ENCODE measurements at places on chromosomes 5 and 9. TPM values are rescaled to one million over a fixed set of nuclear protein-coding genes. Genes with fewer than 3 reads are reported as not detected.

FBLL1 gene
- 15.7 TPM for total RNA-seq

CBY3 gene
- total RNA-seq = not detected

MOCS2 gene
- total RNA-seq = 53.9 TPM

OCLN gene
- total RNA-seq = 19.7 TPM

SPINK4 gene
- not detected for total RNA-seq

TAF1L gene
- total RNA-seq = not detected

MSX2 gene
- 0.82 TPM for total RNA-seq

PDLIM4 gene
- total RNA-seq = 15.4 TPM

PLPP7 gene
- 15.3 TPM for total RNA-seq

SAPCD2 gene
- total RNA-seq = 4.3 TPM

SLC6A19 gene
- 0.27 TPM for total RNA-seq

FBXO4 gene
- 18.1 TPM for total RNA-seq

EQTN gene
- 1.2 TPM for total RNA-seq

All from camera-type eye (tissue), 1 donor.